ENCODE measurements at places on chromosomes 4 and X.

- peak; percentile 35 for DNase-seq
These were observed 13.8 kb upstream of the SMS start for GRCh38 chrX:21926527-21927278.

DNA sequence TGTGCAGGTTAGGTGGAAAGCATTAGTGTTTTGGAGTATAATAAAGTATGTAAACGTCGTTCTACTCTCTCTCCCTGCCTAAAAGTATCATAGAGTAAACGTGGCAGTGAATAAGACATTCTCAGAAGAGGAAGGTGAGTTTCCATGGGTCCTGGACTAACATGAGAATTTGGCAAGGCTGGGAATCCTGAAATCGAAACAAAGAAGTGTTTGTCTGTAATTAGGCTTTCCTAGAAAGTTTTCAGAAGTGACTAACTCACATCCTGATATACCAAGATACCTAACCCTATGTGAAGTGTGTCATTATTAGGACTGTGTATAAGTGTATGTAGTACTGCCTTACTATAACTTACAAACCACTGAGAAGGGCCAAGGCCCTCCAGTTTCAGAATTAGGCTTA lies 50.7 kb upstream of the MAOA start:
- DNase-seq: no peak

- no peak for DNase-seq
These were observed 55.0 kb upstream of the NKX1-1 start for GRCh38 chr4:1460967-1461868.

- DNase-seq: no peak
These were observed 13.5 kb downstream of the MSANTD1 start for GRCh38 chr4:3262208-3263052.

GRCh38 chrX:125620715-125621587 lies 301.3 kb downstream of the TEX13C start:
- no peak for DNase-seq

DNA sequence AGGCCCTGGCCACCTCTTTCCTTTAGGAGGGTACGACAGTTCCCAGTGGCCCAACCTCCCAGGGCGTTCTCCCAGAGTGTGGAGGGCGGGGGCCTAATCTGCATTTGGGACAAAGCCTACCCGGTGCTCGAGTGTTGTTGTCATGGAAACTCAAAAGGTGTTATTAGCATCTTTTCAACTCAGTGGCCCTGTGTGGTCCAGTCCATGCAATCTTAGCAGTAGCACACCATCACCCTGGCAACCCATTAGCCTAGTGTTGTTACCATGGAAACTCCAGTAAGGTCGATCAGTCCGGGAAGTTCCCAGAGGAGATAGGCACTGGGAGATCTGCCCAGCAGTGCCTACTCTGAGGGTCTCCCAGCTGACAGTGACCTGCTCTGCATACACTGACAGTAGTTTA lies 20.2 kb downstream of the APLN start:
- DNase-seq: no peak

- DNase-seq: peak; percentile 82
These were observed 475.4 kb upstream of the HS3ST1 start for GRCh38 chr4:11904117-11904535.

GRCh38 chrX:12374286-12374685 lies 236.0 kb downstream of the FRMPD4 start:
- no peak for DNase-seq

GRCh38 chr4:168682898-168683500 lies 186.1 kb downstream of the PALLD start:
- no peak for DNase-seq

- no peak for DNase-seq
These were observed 113.2 kb upstream of the RBPJ start for GRCh38 chr4:26207631-26208030.

Measured in MG63 (cell line).